ENCODE measurements at places on chromosomes 1 and 21.

DNA sequence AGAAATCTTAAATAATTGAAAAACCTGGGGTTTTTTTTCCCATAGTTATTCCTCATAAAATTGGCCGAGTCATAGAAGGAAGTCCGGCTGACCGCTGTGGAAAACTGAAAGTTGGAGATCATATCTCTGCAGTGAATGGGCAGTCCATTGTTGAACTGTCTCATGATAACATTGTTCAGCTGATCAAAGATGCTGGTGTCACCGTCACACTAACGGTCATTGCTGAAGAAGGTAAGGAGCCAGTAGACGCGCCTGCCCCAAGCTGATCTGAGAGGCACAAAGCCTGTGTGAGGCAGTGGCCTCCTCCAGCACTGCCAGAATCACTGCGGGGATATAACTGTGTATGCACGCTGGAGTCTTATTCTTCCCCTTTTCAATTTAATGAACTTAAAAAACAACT is 100.3 kb downstream of the PHTF1 start:
- no peak for DNase-seq

- no peak for DNase-seq
Measured at GRCh38 chr1:30648408-30649000, 74.9 kb downstream of the MATN1 start.

- DNase-seq, result no peak
Measured at GRCh38 chr1:62686822-62687221, 1.4 kb downstream of the DOCK7 start.

GRCh38 chr1:226608699-226609505 is 60.3 kb downstream of the STUM start:
- DNase-seq, result peak; percentile 24

DNA sequence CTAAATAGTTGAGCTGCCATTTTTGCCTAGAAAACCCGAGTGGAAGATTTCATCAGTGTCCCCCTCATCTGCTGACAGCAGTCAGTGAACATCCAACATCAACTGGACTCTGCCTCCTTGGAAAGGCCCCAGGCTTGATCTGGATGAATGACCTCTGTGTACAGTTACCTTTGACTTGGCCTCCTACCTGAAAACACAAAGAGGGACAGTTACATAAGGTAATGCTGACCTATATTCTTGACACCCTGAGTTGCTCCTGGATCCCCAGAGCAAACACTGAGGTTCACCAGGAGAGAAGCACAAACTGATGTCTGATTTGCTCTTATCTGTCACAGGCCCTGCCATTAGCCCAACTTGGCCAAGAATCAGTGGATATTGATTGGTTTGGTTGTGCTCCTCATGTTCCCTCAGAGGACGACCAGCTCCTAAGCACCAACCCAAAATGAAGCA is 138.9 kb downstream of the PROX1 start:
- no peak for DNase-seq

DNA sequence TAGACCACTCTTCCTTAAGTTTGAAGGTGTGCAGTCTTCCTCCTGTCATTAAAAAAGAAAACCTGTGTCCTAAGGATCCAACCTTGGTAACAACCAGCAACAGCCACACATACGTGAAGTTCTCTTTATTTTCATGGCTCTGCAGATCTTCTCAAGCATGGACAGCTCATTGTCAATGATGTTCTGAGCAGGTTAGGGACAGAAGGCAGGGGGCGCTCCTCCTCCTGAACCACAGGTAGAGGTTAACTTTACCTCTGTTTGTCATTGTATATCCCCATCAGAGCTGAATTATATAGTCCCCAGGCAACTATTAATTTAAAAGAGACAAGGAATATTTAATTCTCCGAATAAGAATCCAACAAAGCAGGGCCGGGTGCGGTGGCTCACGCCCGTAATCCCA is 52.5 kb upstream of the CR2 start:
- DNase-seq, result no peak

DNA sequence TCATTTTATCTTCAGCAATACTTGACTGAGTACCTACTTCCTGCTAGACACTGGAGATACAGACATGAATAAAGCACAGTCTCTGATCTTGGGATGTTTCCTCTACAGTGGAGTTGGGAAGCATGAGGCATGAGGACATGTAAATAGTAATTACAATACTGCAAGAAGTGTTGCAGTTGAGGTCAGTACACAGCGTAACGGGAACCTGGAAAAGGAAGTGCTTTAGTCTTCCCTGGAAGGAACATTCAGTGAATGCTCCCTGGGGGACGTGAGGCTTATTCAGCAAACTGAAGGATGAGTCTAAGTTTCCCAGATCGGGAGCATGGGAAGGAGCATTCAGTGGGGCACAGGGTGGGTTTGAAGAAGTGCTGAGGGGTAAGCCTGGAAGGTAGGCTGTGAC is 112.4 kb downstream of the PIK3R3 start:
- DNase-seq, result no peak

- no peak for DNase-seq
Measured at GRCh38 chr1:116001739-116002487, 25.6 kb downstream of the SLC22A15 start.

DNA sequence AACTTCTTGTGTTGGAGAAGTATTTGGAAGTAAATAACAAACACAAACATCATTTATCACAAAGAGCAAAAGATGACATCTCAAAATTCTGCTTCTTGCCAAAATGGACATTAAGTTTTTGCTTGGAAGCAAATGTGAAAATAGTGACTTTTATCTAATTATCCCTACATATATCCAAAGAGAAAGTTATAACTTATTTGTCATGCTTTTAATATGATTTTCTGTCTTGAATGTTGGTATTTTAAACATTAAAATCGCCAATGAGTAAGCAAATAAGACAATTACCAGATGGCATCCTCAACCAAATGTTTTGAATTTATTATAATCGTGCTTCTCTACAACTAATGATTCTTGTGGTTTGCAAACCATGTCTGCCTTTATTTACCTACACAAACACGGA is 594.3 kb downstream of the KIF26B start:
- no peak for DNase-seq

DNA sequence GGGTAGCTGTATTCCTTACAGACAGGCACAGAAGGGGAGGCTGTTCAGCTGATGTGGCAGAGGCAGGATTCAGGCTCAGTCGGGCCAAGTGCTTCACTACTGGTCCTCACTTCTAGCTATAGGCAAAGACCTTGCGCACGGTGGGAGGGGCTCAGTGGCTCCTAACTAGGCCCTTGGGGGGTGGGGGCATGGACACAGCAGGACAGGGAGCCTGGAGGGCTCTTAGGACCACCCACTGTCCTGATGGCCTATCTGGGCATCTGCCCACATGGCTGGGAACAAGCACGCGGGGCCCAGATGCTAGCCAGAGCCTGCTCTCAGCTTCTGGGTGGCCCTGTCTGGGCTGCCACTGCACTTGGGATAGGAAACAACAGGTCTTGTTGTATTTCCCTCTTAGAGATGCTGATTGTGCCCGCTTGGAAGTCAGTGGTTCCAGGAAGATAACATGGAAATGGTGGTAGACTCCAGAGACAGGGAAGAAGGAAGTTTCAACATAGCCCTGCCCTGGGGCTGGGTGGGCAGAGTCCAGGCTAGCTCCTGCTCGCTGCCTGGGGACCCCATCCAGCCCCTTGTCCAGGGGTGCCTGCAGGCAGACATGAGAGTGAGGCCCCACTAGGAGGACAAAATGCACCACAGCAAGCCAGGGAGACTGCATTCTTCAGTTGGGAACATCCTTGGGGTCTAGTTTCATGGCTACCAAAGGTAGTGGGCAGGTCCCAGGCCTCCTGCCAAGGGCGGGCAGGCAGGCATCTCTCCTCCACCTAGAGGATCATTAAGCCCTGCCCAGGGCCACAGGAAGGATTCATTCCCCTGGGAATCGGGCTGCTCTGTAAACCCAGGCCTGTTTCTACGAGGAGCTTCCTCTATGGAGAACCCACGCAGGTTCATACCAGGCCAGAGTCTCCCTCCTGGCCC is 102.5 kb downstream of the BCAR3 start:
- no peak for DNase-seq

GRCh38 chr1:247924868-247925267 is at the start of gene OR2AJ1:
Gene OR2AJ1, plus strand, starts transcription at chr1:247924889. Its CDS starts 8,880 bp downstream, at chr1:247933769.
- no peak for DNase-seq

DNA sequence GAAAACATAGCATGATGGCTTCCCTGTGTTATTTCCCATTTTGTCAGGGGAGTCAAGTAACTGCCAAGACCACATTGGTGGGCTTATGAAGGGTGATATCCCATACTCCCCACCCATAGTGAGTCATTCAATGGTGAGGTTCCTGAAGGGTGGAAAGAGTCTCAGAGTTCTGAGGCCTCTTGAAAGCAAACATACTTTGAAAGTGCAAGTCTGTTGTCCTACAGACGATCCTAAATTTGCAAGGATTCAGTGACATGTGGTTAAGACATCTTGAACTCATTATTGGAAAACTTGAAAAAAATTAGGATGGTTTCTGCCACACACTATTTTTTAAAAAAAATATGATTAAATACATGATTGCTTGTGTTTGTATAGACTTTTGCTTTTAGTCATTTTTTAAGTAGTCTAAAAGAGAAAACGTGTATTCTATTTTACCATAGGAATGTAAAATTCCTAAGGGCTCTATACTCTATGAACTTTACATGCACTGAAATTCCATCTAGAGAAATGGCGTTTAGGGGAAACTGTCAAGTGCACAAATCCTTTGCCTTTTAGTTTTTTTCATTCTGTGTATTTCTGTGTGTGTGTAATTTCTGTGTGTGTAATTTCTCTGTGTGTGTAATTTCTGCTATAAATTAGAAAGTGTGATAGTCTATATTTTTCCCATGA is 225.5 kb upstream of the ADAMTS5 start:
- DNase-seq, result no peak

- DNase-seq, result no peak
Measured at GRCh38 chr1:240188139-240188538, 96.5 kb downstream of the FMN2 start.

DNA sequence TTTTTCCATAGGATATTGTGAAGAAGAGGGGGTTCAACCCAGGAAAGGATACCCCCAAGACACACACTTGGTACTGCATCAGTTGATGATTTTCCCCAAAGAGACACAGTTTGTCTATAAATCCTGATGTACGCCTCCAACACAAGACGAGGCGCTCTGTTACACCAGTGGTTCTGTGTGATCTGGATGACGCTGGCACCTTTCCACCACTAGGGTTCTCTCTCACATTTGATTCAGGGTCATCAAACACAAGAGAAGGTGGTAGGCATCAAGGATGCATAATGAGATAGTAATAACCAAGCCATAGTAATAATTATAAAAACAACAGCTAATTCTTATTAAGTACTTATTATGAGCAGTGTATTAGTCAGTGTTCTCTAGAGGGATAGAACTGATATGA is 508.8 kb upstream of the ZP4 start:
- DNase-seq, result no peak

DNA sequence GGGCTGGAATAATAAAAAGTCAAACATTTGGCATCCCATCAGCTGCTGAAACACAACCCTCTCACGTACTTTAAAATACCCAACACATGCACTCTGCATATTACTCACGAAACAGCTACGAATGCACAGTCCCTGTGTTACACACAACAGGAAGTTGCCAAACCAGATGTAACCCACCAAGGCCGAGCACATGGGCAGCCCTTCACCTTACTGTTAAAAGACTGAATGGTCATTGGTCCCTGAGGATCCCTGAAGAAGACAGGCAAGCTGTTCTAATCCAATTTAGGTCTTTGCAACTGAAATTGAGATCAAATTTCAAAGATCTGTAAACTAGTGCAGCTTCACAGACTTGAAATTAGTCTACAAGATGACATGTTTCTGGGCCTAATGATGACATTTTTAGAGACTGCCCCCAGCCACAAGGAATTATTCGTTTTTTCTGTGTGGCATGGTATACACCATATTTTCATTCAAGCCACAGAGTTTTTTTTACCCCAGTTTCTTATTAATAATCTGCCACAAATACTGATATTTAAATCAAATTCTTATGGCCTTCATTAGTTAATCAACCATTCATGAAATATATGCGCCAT is 25.6 kb upstream of the IER5 start:
- DNase-seq, result no peak

GRCh38 chr1:94729267-94729666 is 90.9 kb upstream of the SLC44A3 start:
- DNase-seq, result no peak

DNA sequence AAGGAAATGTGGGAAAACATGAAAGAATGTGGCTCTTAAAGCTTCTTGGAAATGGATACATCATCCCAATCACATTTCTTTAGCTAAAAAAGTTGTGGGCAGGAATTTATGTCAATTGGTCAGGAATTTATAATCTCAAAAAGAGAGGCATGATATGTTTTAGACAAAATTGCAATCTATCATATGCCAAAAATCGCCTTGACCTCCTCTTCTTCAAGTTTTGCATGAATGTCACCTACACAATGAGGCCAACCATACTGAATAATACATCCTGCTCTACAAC is 42.4 kb downstream of the ATP6V1G3 start:
- no peak for DNase-seq

- DNase-seq, result no peak
Measured at GRCh38 chr1:219189021-219189824, 15.5 kb downstream of the LYPLAL1 start.

DNA sequence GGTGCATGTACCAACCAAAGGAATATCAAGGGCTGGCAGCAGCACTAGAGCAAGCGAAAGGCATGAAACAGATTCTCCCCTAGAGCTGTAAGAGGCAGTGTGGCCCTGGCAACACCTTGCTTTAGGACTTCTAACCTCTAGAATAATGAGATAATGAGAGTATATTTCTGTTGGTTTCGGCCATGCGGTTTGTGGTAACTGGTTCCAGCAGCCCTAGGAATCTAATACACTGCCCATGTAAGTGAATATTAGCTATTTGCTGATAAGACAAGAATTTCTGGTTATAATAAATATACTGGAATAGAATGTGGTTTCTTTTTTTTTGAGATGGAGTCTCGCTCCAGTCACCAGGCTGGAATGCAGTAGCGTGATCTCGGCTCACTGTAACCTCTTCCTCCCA is 199.4 kb downstream of the GABPA start:
- no peak for DNase-seq

DNA sequence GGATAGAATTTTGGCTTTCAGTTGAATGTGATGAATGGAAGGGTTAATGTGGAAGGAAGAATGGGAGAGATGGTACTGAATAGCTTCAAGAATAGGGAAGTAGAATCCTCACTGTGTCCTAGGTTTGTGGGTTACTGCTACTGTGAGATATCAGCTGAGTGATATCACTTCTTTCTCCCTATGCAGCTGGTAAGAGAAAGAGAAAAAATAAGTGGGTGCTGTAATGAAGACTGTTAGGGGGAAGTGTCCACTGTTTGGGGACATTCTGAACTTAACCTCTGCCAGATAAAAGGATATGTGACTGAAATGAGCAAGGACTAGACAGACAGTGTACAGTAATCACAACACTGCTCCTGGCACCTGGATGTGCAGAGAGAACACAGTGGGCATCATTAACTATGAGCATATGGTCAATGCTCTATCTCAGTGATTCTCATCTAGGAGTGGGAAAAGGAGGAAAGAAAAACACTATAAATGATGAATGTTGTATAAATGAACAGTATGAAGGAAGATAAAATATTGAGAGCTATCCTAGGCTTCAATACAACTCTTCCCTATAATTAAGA is 25.6 kb upstream of the MOB3C start:
- no peak for DNase-seq

GRCh38 chr1:210364479-210364878 is 35.8 kb downstream of the HHAT start:
- DNase-seq, result no peak

GRCh38 chr1:109267743-109268300 is 15.1 kb downstream of the PSRC1 start:
- DNase-seq, result no peak

- DNase-seq, result no peak
Measured at GRCh38 chr21:36075171-36075570, 5.3 kb downstream of the CBR1 start.

- no peak for DNase-seq
Measured at GRCh38 chr1:226710501-226710900, 28.6 kb downstream of the ITPKB start.

Measured in stimulated activated CD8-positive, alpha-beta memory T cell treated with anti-CD3 and anti-CD28 coated beads, Interleukin-15, amount 100 ng/mL, for 4 hours (primary cell).